GM12864 (cell line): ENCODE measurements at places on chromosomes 1 and 21.

DNA sequence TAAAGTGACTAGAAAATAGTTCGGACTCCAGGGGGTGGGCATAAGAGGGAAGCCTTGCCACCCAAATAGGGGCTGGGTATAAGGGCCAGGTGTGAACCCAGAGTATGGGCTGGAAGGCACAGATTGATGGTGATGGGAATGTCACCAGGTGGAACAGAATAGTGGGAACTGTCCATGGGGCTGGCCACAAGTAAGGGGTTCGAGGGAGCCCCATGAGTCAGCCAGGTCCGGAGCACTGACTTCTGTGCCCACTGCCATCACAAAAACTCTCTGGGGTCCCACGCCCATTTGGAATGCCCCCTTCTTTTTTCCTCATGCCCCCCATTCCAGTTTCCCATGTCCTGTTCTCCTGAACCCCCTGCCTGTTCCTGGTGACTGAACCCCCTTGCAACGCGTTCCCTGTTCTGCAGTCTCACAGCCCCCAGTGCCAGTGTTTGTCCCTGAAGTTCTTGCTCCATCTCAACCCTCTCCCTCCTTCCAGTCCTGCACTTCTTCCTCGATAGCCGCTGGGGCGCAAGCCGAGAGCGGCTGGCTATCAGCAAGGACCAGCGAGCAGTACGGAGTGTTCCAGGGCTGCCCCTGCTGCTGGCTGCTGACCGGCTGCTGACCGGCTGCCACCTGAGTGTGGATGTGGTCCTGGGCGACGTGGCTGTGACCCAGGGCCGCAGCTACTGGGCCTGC lies 7.9 kb downstream of the TRIM46 start:
- DNase-seq = no peak

- DNase-seq = no peak
Measured at GRCh38 chr1:5992814-5993555, 760 bp upstream of the NPHP4 start.

GRCh38 chr1:93440272-93440671 lies 7.6 kb upstream of the FNBP1L start:
- DNase-seq = no peak

DNA sequence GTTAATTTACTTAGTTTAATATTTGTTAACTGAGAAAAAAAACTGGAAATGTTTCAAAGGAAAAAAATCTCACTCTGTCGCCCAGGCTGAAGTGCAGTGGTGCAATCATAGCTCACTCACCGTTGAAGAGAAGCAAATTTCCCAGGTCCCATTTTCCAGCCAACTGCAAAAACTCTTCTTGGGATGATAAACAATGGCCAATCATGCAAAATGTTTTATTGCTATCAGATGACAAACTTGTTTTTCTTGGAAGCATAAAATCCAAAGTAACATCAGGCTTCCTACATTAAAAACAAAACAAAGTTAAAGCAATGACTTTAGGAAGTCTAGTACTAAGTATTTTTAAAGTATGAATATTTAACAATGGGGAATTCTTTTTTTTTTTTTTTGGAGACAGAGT lies 84.9 kb downstream of the LYST start:
- DNase-seq = no peak

- no peak for DNase-seq
Measured at GRCh38 chr1:56710646-56711045, 65.5 kb downstream of the PRKAA2 start.

- DNase-seq = no peak
Measured at GRCh38 chr1:7420098-7420445, 351.0 kb upstream of the VAMP3 start.

GRCh38 chr1:94230920-94231319 lies 6.5 kb downstream of the ARHGAP29 start:
- DNase-seq = no peak

- no peak for DNase-seq
Measured at GRCh38 chr1:118219438-118219837, 34.4 kb upstream of the SPAG17 start.

DNA sequence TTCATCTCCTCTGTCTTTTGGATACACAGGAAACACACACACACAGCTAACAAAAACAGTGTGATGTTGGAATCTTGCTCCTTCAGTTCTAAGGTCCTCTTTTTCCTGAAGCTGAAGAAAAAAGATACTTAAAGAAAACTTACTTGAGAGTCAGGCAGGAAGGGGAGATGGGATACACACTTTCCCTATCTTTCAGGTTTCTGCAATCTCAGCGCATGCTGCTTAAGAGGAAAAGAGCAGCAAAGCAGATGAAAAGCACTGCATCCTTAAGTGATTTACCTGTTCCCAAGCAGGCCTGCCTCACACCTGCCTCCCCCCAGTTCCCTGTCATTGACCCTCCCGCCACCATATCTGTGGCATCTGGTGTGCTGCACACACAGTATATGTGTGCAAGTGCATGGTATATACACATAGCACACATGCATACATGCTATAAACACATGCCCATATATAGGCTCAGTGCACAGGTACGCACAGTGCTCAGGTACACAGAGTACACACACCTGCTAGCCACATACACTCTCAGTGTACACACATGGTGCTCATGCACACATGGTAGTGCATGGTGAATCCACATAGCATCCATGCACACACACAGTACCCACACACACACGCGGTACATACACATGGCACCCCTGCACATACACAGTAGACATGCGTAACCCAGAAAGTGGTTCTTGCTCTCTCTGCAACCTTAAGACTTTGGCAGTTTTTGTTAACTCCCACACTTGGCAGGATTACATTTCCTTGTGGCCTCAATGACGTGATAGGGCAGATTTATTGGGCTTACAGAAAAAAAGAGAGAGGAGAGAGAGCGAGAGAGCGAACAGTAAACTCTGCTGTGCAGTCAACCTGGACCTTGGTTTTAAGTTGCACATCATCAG lies 166.9 kb downstream of the TOMM20 start:
- no peak for DNase-seq

DNA sequence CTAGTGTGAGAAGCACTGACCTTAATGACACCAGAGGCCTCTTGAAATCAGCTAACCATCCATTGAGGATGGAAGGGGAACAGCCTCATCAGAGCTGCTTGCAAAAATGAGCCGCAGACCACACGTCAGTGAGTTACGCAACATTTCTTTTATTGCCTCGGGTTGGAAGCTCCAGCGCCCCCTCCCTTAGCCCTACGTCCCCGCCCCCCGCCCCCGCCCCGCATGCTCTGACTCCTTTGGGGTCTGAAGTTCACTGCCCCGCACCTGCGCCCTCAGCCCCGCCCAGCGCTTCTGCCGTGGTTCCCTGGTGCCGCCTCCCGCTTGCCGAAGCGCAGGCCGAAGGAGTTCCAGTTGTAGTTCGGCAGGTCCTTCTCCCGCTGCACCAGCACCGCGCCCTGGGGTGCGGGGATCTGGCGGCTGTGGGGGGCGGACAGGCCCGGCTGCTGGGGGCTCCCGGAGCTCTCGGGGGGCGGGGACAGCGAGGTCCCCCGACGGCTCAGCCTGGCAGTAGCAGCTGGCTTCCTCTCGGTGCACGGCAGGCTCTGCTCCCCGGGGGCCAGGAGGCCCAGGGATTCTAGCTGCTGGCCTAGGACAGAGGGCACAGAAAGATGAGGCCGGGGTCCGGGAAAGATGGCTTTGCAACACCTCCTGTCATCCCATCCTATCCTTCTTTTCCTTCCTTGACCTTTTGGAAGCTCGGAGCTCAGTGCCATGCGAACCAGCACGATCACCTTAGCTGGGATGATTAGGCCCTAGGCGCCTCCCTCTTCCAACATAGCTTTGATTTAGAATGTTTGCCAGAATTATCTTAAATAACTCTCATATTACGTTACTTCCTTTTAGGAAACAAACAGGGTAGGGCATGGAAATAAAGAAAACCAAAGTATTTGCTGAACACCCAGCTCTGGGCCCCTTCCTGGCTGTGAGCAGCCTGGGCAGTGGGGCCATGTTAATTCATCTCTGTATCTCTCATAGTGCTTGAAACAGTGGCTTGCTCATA lies 5.8 kb downstream of the KISS1 start:
- DNase-seq = no peak

DNA sequence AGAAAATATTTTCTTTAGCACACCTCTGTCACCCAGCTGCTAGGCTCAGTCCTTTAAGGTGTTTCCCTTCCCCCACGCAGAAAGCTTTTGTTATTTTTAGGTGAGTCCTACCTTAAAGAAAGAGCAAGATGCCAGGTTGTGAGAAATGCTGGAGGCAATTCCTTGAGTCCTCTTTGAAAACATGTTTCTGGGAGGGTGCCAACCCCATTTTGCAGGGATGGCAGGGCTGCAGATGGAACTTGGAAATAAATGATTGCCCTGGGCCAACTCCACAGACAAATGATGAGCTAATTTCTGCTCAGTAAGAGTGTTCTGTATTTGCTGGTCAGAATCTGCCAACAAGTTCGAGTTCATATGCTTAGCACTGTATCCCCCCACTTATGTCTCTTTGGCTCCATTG lies 119.2 kb upstream of the RAB3GAP2 start:
- DNase-seq = no peak

DNA sequence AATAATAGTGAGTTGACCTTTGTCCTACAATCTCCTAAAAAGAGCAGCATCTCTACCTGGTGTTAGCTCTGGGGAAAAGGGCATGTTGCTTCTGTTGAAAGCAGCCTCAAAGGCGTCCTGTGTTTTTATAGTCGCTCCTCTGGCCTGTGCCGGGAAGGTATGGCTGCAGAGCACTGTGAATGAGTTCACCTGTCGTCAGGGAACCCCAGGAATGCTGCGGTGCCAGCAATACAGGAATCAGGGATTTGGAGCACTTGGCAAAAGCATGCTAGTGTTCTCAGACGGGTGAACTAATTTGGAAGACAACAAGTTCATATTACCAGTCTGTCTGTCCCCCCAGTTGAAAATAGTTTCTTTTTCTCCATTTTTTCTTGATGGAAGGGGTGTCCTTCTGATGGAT lies 60.3 kb upstream of the PGD start:
- DNase-seq = no peak

- DNase-seq = no peak
Measured at GRCh38 chr1:235417086-235417697, 50.0 kb downstream of the TBCE start.

DNA sequence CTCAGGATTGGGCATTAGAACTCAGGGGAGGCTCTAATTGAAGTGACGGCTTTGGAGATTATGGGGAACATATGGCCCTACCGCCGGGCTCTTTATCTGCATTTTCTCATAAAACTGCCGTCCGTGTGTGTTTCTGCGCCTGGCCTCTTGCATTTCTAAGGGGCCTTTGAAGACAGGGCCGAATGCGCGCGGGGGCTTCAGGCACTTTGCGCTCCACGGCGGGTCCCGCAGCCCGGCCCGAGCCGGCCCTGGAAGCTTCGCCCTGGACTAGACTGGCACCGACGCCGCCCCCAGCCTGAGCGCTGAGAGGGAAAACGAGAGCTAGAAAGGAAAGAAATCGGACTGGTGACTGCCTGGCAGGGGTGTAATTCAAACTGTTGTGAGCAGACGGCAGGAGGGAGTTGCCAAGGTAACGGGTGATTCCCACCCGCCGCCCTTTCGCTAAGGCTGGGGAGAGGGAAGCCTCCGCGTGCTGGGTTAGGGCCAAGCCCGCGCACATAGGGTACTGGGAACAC lies 120.7 kb downstream of the LMX1A start:
- DNase-seq = no peak

GRCh38 chr21:42304556-42305454 lies 10.4 kb downstream of the TFF3 start:
- no peak for DNase-seq

GRCh38 chr1:11792106-11792505 lies 13.7 kb downstream of the MTHFR start:
- no peak for DNase-seq

DNA sequence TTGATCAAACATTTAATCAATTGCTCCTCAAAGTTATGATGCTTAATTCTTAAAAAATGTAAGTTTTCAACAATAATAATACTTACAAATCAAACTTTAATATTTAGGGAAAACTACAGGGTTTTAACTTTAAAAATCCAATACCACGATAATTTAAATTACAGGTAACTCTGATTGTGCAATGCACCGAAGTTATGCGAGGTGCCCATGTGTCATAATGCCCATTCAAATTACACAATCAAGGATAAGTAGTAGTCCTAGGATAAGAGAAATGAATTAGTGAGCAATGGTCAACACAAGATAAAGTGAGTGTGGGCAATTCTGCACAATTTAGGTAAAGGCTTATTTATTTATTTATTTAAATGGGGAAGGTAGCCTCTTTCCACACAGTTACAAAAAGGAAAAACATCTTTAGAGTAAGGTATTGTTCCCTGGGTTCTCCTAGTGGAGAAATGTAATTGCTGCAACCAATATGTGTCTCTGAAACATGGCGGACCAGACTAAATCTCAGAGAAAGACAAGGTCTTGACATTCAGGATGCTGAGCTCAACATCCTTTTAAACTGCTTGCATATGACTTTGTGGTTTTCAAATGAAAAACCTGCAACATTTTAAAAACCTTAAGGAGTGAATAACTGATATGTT lies 164.2 kb downstream of the TTLL7 start:
- DNase-seq = no peak

DNA sequence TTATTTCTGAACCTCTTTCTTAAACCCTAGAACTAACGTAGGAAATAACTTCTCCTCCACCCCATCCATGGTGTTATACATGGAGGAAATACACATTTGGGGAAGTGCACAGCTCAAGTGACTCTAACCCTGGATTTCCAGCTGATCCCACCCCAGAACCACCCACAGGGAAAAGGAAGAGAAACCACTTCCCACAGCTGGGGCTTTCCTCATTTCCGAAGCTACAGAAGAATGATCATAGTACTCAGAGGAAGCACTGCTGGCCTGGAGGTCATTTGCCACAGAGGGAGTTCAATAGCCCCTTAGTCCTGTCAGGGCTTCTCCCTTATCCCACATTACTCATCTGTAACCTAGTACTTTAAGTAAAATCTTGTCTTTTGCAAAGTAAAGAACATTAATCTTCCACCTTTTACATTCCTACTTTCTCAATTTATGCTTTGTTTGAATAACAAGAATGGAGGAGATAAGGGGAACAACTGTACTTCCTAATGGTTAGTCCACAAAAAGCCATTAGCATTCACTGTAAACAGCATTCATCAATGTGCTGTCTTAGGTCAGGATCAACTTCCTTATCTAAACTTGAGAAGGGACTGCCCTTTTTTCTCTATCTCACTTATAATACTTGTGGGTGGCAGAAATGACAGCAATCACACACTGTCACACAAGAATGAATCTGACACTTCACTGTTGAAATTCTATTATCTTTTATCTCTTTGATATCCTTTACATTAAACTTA lies 63.0 kb upstream of the RGS1 start:
- DNase-seq = no peak

- DNase-seq = no peak
Measured at GRCh38 chr1:29684141-29684540, 447.8 kb downstream of the PTPRU start.

- DNase-seq = no peak
Measured at GRCh38 chr1:184824691-184825323, 70.1 kb upstream of the EDEM3 start.
